ENCODE measurements at places on chromosomes 7 and 10. TPM values are rescaled to one million over a fixed set of nuclear protein-coding genes. Genes with fewer than 3 reads are reported as not detected.

GRCh38 chr7:158479021-158479663, 108.5 kb downstream of the PTPRN2 start:
- no peak for DNase-seq

DNA sequence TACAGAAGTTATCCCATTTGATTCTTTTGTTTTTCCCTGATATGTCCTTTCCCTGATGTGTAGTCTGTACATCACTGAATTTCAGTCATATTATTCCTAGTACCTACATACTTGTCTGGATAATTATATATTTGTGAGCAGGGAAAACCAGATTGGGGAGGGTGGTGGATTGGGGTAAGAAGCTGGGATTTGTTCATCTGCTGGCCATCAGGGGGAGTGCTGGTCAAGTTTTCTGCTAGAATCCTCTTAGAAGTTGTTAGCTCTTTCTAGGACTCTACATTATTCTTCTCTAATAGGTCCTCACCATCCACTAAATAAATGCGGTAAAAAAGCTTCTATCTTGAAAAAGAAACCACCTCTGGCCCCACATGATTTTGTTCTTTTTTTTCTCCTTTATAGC, 232.7 kb upstream of the TAC1 start:
- DNase-seq: peak; percentile 14

DNA sequence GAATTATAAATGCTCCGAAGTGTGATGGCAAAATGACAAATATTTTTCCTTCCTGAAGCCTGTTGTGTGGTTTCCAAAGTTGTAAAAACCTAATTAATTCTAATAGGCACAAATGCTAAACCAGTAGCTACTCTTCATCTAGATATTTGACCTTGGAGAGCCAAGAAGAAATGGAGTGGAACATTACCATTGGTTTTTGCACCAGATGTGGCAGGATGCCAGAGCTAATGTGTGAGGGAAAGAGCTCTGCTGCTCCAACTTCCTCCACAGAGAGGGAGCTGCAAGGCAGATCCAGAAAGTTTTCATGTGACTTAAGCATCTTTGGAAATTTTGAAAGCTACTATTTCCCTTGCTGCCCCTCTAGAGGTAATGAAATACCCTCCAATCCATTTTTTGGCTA, 65.1 kb upstream of the HPS1 start:
- no peak for DNase-seq

- DNase-seq: no peak
Measured at GRCh38 chr10:79582096-79582495, 21.9 kb upstream of the SFTPA2 start.

DNA sequence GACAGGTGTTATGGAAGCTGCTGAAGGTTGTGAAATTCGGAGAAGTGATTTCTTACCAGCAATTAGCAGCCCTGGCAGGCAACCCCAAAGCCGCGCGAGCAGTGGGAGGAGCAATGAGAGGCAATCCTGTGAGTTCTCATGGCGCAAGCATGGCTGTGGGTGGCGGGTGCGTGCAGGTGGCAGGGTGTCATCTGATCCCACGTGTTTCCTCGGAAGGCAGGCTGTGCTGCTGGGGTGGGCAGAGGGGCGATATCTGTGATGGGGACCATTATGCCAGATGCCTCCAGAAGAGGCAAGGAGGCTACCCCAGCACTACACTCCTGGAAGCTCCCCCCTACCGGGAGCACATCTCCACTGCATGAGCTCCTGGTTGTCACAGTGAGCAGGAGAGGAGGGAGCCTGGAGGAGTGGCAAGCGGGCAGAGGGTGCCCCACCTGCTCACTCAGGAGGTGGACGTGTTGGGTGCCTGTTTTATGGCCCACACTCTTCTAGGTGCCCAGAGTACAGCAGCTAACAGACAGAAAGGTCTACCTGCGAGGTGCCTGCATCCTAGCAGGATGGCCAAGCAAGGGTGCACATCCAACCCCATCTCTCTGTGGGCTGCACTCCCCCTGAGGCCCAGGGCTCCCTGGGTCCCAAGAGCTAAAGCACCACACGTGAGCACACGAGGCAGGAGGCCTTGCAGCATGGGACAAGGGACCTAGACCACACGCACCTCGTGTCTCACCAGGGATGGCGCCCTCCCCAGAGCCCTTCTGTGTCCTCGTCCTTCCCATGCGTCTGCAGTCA, 204.7 kb downstream of the EBF3 start:
- peak; percentile 2 for DNase-seq

GRCh38 chr10:127046975-127047877, 142.0 kb downstream of the DOCK1 start:
- no peak for DNase-seq

- DNase-seq: no peak
Measured at GRCh38 chr7:51279391-51280023, 37.1 kb downstream of the COBL start.

DNA sequence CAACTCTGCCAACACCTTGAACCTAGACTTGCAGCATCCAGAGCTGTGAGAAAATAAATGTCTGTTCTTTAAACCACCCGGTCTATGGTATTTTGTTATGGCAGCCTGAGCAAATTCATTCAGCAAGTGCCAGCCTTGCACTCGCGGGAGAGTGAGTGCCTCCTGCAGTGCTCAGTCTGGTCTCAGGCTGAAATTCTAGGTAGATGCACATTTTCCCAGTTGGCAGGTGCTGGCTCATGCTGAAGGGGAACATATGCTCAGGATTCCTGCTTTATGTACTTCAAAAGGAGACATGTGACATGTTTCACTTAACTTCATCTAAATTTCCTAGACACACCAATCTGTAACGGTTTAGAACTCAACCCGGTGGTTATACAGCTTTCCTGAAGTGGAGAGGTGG, 170.8 kb downstream of the MGMT start:
- no peak for DNase-seq

GRCh38 chr7:87483131-87483530, 7.7 kb upstream of the ABCB4 start:
- no peak for DNase-seq

- DNase-seq: no peak
Measured at GRCh38 chr7:55778631-55779030, 83.9 kb downstream of the SEPTIN14 start.

DNA sequence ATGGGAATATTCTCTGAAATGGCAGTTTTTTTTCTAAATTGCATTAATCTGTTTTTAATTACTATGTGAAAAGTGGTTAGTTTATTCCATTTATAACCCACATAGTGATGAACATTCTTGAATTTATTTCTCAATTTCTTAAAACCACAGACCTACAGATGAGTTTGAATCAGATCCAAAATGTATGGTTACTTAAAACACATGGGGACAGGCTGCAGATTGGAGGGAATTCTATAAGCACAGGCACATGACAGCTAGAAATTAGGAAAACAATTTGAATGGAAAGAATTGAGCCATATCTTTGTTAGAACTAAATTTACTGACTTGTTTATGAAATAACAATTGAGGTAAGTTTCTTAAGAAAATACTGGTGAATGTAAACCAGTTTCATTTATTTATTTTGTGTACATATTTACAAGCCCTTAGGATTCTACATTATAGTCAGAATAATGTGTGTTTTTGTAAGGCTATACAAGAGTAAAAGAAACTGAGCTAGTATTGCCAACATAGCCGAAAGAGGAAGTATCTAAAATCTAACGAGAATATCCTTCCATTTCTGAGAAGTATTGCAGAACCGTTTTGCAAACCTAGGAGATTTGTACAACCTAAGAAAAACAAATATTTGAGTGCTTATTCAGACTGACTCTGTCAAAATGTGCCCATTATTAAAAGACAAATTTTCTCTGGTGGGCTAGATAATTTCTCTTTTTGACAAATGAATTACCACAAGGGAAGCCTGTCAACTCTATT, 434.3 kb upstream of the SEMA3D start:
- no peak for DNase-seq

DNA sequence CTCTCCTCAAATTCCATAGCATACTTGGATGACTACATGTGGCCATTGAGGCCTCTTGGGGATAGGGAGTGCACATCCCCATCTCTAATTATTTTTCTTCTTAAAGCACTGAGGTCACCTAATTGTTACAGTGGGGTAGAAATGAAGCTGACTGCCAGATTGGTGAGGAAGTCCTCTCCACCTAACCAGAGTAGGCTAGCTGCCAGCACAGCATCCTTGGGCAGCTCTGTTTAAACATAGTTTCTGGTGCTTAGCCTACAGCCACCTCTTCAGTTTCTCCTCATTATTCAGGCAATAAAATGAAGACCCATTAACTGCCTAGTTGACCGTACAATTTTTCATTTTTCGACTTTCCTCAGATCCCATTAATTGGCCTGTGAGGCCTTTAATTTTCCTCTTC, 104.6 kb downstream of the MLLT10 start:
- DNase-seq: no peak

DNA sequence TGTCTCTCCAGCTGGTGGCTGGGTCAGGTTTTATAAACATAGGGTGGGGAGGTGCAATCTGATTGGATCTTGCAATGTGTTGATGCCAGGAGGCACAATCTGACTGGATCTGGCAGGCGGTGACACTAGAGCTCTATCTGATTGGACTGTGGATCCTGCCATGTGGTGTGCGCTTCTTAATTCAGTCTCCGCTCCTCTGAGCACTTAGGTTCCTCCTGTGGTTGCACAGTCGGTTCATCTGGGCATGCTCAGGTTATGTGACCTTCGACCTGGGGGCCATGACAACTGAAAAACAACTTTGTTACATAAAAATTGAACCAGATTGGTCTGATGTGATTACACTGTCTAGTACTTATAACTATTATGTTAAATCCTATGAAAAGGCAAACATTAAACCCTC, 127.1 kb upstream of the SVIL start:
- no peak for DNase-seq

GRCh38 chr7:48004638-48005037, 24.3 kb downstream of the SUN3 start:
- DNase-seq: no peak

- no peak for DNase-seq
Measured at GRCh38 chr10:127386606-127387327, 162.3 kb upstream of the NPS start.

OR2A5 gene
- not detected for total RNA-seq

ZNF467 gene
- 0.15 TPM for total RNA-seq

ERVW-1 gene
- total RNA-seq: not detected

DYDC2 gene
- total RNA-seq: not detected

ZNF503 gene
- total RNA-seq: not detected

C10orf53 gene
- not detected for total RNA-seq

GPR15LG gene
- not detected for total RNA-seq

GJD4 gene
- not detected for total RNA-seq

APBB1IP gene
- 78.4 TPM for total RNA-seq
